ENCODE measurements at places on chromosomes 6 and 20.

GRCh38 chr6:33633084-33633461 lies 12.0 kb downstream of the ITPR3 start:
- no peak for DNase-seq

DNA sequence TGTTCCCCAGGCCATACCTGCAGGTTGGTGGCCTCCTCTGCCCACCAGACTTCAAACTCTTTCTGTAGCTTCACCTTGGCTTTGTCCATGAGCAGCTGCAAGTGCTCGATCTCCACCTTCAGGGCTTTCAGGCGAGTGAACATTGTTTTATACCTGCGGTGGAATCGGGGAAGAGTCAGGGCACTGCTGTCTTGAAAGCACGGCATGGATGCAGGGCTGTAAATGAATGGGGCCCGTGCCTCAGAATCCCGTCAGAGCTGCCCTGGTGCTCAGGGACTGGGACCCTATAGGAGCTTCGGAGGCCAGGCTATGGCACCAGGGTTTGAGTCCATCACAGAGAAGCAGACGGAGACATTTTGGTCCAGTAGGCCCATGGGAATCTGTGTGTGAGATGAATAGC lies 37.9 kb upstream of the KCNK16 start:
- no peak for DNase-seq

DNA sequence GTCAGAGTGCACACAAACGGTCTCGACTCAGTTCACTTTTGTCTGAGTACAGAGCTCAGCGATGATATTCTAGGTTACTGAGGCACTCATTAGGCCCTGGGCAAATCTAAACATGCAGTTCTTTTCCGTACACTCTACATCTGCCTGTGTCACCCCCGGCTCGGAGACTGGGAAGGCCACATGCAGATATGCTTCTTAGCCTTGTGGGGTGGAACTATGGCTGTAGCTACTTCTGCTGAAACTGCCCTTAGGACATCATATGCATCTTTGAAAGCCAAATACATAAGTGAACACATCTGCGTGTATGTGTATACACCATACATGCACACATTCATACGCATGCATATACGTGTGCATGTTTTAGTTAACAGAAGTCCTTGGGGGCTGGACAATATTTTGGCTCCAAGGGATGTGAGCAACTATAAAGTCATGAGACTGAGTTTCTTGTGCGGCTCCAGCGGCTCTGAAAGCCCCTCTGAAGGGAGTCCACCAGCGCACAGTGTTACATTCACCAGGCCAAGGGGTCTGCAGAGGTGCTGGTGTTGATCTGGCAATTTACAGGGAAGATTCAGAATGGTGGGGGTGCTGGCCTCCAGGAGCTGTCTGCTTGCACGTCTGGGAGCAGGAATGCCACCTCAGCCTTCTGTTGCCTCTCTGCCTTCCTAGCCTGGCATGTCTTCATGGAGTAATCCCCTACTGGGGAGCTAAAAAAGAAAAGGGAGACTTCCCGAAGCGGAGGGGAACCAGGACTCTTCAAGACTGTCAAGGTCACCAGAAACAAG lies 31.6 kb downstream of the PSMG4 start:
- no peak for DNase-seq

GRCh38 chr6:19368511-19368910 lies 468.7 kb upstream of the ID4 start:
- DNase-seq: no peak

DNA sequence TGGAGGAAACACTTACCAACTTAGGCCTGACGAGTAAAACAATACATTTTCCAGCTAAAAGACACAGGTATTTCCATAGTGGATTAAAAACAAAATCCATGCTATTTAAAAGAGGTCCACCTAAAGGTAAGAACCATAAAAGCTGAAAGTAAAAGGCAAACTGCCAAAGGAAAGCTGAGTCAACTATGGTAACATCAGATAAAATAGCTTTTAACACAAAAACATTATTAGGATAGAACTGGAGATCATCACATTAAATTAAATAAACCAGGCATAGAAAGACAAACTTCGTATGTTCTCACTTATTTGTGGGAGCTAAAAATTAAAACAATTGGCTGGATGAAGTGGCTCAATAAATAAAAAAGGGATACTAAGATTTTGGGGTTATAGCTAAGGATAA lies 166.8 kb upstream of the SLC22A16 start:
- DNase-seq: no peak
